Activated naive CD8-positive, alpha-beta T cell treated with anti-CD3 and anti-CD28 coated beads, Interleukin-2, amount 10 ng/mL, durations not matched to agents 7 days and 5 days (primary cell): ENCODE measurements at places on chromosomes 5 and 9. TPM values are rescaled to one million over a fixed set of nuclear protein-coding genes. Genes with fewer than 3 reads are reported as not detected.

GRCh38 chr5:173907686-173908371, 19.7 kb downstream of the CPEB4 start:
- peaks cover 2% of the 10 kb centered on the region for H3K4me1 ChIP-seq
- no peak for DNase-seq
- H3K27ac ChIP-seq, result no peak overlapping the region
- H3K27me3 ChIP-seq, result no peaks in the 10 kb centered on the region
- H3K36me3 ChIP-seq, result peaks cover 3% of the 10 kb centered on the region

GRCh38 chr9:20044686-20045085, 255.8 kb upstream of the SLC24A2 start:
- H3K27me3 ChIP-seq, result no peaks in the 10 kb centered on the region
- DNase-seq, result no peak
- H3K4me3 ChIP-seq, result no peak overlapping the region
- peak overlapping the region; percentile 57 for H3K27ac ChIP-seq

GRCh38 chr5:56088967-56089829, 94.4 kb upstream of the IL6ST start:
- H3K36me3 ChIP-seq, result no peaks in the 10 kb centered on the region
- peaks cover 34% of the 10 kb centered on the region for H3K4me1 ChIP-seq
- no peak for DNase-seq
- no peak overlapping the region for H3K27ac ChIP-seq

DNA sequence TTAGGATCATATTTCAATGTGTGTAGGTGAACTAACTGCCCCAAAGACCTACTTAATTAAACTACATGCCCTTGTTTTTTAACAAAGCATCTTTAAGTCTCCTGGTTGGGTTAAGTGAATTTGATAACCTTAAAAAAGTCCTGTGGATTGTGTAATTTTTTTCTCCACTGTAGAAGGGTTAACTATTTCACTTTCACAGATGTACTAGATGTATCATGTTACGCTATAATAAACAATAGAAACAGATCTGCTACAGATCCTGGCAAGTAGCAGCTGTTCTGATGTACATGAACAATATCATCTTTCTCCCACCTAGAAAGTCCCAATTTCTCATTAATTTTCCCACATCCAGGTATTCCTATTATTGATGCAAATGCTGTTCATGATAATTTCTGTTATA, 18.9 kb downstream of the KIF24 start:
- H3K4me1 ChIP-seq, result no peaks in the 10 kb centered on the region
- H3K4me3 ChIP-seq, result no peak overlapping the region
- no peaks in the 10 kb centered on the region for H3K27me3 ChIP-seq
- no peaks in the 10 kb centered on the region for H3K36me3 ChIP-seq

DNA sequence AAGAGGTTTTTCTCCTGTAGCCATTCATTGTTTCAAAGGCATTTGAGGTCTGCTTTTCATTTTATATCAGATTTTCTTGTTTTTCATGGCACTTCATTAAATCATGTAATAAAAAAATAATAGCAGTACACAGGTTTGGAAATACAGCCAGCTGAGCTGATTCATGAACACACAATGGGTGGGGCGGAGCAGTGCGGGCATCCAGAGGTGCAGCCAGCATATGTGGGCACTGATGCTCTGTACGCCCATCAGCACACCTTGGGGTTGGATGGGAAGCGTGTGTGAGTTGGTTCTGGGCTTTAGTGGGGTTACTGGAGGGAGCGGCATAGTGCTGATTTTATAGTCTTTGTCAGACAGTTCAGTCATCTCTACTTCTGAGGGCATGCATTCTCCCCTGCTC, 54.2 kb upstream of the IRX4 start:
- H3K27ac ChIP-seq, result no peak overlapping the region
- H3K4me3 ChIP-seq, result no peak overlapping the region
- no peak for DNase-seq
- no peaks in the 10 kb centered on the region for H3K4me1 ChIP-seq
- H3K27me3 ChIP-seq, result peaks cover 21% of the 10 kb centered on the region

DNA sequence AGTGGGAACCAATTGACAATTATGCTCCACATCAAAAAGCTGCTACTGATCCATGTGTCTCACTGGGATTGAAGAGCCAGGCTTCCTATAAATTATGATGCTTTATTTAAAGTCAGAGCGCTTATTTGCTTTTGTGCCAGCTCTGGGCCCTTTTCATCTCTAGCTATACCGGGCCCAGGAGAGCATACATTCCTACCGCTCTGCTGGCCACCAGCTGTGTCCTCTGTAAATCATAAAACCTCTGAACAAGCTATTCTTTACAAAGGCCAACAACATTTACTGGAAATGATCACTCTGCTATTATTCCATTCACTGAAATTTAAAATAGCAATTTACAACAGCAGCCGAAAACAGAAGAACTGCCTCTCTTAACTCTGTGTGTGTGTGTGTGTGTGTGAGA, 86.6 kb downstream of the ZNF608 start:
- peaks cover 29% of the 10 kb centered on the region for H3K27me3 ChIP-seq
- no peak for DNase-seq
- H3K36me3 ChIP-seq, result no peaks in the 10 kb centered on the region
- no peak overlapping the region for H3K4me3 ChIP-seq
- H3K27ac ChIP-seq, result no peak overlapping the region

DNA sequence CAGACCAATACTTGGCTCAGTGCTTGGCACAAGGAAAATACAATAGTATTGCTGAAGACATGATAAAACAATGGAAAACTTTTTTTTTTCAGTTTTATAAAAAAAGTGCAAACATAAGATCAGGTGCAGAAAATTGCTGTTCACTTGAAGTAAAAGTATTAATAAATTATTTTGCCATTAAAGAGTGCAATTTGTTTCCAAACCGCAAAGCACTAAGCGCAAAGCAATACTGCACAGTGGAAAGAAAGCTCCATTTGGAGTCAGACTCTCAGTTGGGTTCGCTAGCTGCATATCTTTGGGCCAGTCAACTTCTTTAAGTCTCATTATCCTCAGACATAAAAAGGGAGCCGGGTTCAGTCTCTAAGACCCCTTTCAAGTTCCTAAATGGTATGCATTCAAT, 45.8 kb downstream of the MEF2C start:
- H3K27ac ChIP-seq, result no peak overlapping the region
- no peak overlapping the region for H3K4me3 ChIP-seq
- peaks cover 5% of the 10 kb centered on the region for H3K4me1 ChIP-seq

- peaks cover 22% of the 10 kb centered on the region for H3K36me3 ChIP-seq
- H3K4me3 ChIP-seq, result peak overlapping the region; percentile 3
- peaks cover 8% of the 10 kb centered on the region for H3K4me1 ChIP-seq
- peak overlapping the region; percentile 68 for H3K27ac ChIP-seq
Observed at GRCh38 chr5:139597134-139597533, 36.0 kb downstream of the UBE2D2 start.

GRCh38 chr5:100777680-100778300, 125.3 kb downstream of the ST8SIA4 start:
- DNase-seq, result no peak
- H3K4me1 ChIP-seq, result peaks cover 23% of the 10 kb centered on the region
- peak overlapping the region; percentile 78 for H3K27ac ChIP-seq
- H3K4me3 ChIP-seq, result peak overlapping the region; percentile 59
- H3K27me3 ChIP-seq, result no peaks in the 10 kb centered on the region

DNA sequence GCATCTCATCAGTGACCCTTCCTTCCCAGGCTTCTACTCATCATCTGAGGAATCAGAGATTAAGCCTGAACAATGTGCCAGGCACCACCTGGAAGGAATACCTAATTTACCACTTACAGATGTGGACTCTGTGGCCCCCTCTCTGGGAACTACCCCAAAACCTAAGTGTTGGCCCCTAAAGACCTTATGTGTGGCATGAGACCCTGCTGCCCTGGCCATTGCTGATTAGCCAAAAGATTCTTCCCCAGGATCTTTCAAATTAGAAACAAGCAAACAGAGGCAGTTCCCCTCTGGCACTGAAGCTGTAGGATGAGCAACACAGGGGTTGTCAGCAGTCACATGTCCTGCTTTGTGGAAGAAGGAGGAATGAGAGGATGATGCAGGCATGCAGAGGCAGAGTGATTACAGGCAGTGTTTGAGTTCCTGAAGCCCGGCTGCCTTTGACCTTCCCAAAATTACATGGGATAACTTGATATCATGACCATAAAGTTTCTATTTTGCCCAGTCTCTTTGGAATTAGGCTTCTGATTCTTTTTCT, 10.6 kb downstream of the SPINK4 start:
- peaks cover 24% of the 10 kb centered on the region for H3K36me3 ChIP-seq
- H3K27ac ChIP-seq, result no peak overlapping the region
- peaks cover 6% of the 10 kb centered on the region for H3K4me1 ChIP-seq
- DNase-seq, result no peak
- no peaks in the 10 kb centered on the region for H3K27me3 ChIP-seq

DNA sequence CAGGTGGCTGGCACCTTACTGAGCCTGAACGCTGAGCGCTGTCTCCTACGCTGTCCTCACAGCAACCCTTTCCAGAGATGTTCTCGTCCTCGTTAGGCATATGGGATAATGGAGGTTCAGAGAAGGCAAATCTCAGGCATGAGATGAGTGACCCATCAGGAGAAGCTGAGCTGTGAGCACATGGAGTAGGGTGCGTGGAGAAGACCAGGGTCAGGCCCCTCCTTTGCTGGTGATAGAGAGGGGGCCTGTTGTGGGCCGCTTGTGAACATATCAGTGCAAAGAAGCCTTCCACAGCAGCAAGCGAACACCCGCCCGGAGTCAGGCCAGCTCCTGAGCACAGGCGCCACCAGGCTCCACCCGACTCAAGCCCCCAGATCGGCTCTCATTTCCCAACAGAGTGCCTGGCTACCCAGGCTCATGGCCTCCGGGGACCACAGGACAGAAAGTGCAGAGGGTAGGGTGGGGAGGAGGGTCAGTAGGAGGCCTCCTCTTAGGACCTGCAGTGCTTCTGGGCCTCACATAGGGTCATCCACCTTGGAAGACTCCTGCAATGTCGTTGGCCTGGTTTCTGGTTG, 15.0 kb upstream of the TIFAB start:
- no peak for DNase-seq
- H3K36me3 ChIP-seq, result no peaks in the 10 kb centered on the region
- H3K4me1 ChIP-seq, result peaks cover 9% of the 10 kb centered on the region
- H3K4me3 ChIP-seq, result no peak overlapping the region

GRCh38 chr9:32172256-32172655, 212.2 kb upstream of the ACO1 start:
- no peaks in the 10 kb centered on the region for H3K27me3 ChIP-seq
- no peak for DNase-seq
- no peaks in the 10 kb centered on the region for H3K36me3 ChIP-seq
- no peak overlapping the region for H3K4me3 ChIP-seq

GRCh38 chr9:116309900-116310611, 156.5 kb downstream of the PAPPA start:
- no peaks in the 10 kb centered on the region for H3K36me3 ChIP-seq
- H3K4me1 ChIP-seq, result no peaks in the 10 kb centered on the region
- H3K27ac ChIP-seq, result no peak overlapping the region
- no peak overlapping the region for H3K4me3 ChIP-seq
- H3K27me3 ChIP-seq, result peaks cover 8% of the 10 kb centered on the region

DNA sequence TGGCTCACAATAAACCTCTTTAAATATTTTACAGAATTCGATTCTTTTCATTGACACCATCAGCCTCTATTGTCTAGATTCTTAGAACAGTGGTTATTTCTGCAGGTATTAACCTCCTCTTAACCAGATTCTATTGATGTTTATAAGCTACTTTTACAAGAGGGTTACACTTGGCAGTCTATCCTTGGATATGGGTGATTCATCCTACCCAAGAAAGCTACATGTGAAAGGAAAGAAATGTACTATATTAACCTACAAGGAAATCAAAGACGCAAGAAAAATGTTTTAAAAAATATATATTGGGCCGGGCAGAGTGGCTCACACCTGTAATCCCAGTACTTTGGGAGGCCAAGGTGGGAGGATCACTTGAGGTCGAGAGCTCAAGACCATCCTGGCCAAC, 16.7 kb downstream of the SLC25A25 start:
- no peaks in the 10 kb centered on the region for H3K27me3 ChIP-seq
- no peak for DNase-seq
- no peak overlapping the region for H3K4me3 ChIP-seq
- peaks cover 23% of the 10 kb centered on the region for H3K4me1 ChIP-seq

- no peaks in the 10 kb centered on the region for H3K27me3 ChIP-seq
- H3K27ac ChIP-seq, result no peak overlapping the region
- no peak for DNase-seq
- H3K4me1 ChIP-seq, result no peaks in the 10 kb centered on the region
- H3K36me3 ChIP-seq, result no peaks in the 10 kb centered on the region
Observed at GRCh38 chr9:27059412-27059811, 49.6 kb upstream of the TEK start.

DNA sequence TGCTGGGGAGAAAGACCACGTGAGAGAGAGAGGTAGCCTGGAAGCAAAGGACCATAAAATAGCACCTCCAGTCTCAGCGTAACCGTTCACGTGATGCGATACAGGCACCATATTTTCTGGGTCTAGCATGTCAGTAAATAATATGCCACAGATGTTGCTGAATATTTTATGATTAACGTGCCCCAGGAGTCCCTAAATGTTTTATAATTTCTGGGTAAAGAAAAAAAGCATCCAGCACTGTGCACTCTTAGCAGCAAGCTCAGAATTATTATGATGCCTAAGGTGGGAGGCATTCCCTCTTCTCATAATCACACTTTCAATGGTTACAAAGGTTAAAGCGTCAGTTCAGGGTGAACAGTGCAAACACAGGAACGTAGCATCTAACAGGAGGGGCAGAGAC, 121.8 kb downstream of the CAVIN4 start:
- H3K27me3 ChIP-seq, result peaks cover 2% of the 10 kb centered on the region
- no peaks in the 10 kb centered on the region for H3K4me1 ChIP-seq
- no peak overlapping the region for H3K27ac ChIP-seq
- no peaks in the 10 kb centered on the region for H3K36me3 ChIP-seq
- H3K4me3 ChIP-seq, result no peak overlapping the region

DNA sequence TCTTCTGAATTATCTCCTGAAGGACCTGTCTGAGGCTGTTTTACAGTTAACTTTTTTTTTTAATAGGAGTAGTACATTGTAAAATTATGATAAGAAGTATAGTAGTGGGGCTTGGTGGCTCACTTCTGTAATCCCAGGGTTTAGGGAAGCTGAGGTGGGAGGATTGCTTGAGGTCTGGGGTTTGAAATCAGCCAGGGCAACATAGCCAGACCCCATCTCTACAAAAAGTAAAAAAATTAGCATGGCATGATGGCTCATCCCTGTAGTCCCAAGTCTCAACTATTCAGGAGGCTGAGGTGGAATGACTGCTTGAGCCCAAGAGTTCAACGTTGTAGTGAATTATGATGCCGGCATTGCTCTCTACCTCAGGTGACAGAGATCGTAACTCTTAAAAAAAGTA, 7.0 kb downstream of the IPO11 start:
- peaks cover 7% of the 10 kb centered on the region for H3K4me1 ChIP-seq
- peaks cover 9% of the 10 kb centered on the region for H3K36me3 ChIP-seq
- H3K4me3 ChIP-seq, result no peak overlapping the region
- H3K27me3 ChIP-seq, result no peaks in the 10 kb centered on the region
- no peak for DNase-seq

GRCh38 chr5:6274846-6275543, 103.4 kb downstream of the MED10 start:
- no peaks in the 10 kb centered on the region for H3K4me1 ChIP-seq
- H3K36me3 ChIP-seq, result no peaks in the 10 kb centered on the region
- no peaks in the 10 kb centered on the region for H3K27me3 ChIP-seq
- H3K27ac ChIP-seq, result no peak overlapping the region
- DNase-seq, result no peak

The TEK gene
- total RNA-seq, result not detected

The C9orf153 gene
- total RNA-seq, result 0.30 TPM

The PLPPR1 gene
- total RNA-seq, result not detected

The IPPK gene
- 9.4 TPM for total RNA-seq

The PTBP3 gene
- 144 TPM for total RNA-seq
